ENCODE measurements at places on chromosomes 2 and 18. TPM values are rescaled to one million over a fixed set of nuclear protein-coding genes. Genes with fewer than 3 reads are reported as not detected.

POTEC gene
- not detected for polyA plus RNA-seq

CELF4 gene
- 74.4 TPM for polyA plus RNA-seq

ACVR1C gene
- 0.34 TPM for polyA plus RNA-seq

CXXC1 gene
- 59.1 TPM for polyA plus RNA-seq

PRKAG3 gene
- polyA plus RNA-seq = not detected

TXNDC2 gene
- polyA plus RNA-seq = 0.17 TPM

COBLL1 gene
- 4.3 TPM for polyA plus RNA-seq

BMP10 gene
- not detected for polyA plus RNA-seq

PSMA8 gene
- not detected for polyA plus RNA-seq

RBFA gene
- polyA plus RNA-seq = 15.8 TPM

CCL20 gene
- polyA plus RNA-seq = not detected

PIEZO2 gene
- polyA plus RNA-seq = 5.9 TPM

GAL3ST2 gene
- not detected for polyA plus RNA-seq

CDH2 gene
- 85.4 TPM for polyA plus RNA-seq

TSN gene
- polyA plus RNA-seq = 67.6 TPM

CFAP210 gene
- 0.24 TPM for polyA plus RNA-seq

GALR1 gene
- polyA plus RNA-seq = 0.10 TPM

CFAP221 gene
- polyA plus RNA-seq = 1.1 TPM

ACP1 gene
- 52.7 TPM for polyA plus RNA-seq

CD28 gene
- 0.15 TPM for polyA plus RNA-seq

KCNF1 gene
- polyA plus RNA-seq = 18.1 TPM

CCDC68 gene
- 0.19 TPM for polyA plus RNA-seq

SLC4A3 gene
- polyA plus RNA-seq = 16.6 TPM

PROKR1 gene
- not detected for polyA plus RNA-seq
